GM23338 (cell line): ENCODE measurements at places on chromosomes 7 and 10.

DNA sequence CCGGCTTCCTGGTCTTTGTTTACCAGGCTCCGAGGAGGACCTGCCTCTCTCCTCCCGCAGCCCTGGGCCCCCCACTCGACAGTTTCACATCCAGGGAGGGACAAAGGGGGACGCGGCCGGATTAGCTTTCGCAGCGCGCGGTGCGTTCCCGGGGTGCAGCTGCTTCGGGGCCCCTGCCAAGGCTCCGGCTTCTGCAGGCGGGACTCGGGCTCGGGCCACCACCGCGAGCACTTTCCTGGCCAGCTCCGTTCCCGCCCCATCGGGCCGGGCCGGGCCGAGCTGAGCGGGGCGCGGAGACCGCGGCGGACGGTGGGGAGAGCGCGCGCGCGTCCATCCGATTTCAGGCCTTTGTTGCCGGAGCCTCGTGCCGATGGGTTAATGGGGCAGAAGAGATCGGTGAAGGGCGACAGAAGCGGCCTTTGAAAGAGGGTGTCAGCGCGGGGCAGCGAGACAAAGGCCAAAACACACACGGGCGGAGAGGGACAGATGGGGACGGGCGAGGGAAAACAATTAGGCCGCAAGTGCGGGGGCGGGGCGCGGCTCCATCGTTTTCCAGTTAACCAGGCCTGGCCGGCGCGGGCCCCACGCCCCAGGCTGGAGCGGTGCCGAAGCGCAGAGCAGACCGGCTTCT is 8.5 kb upstream of the UNCX start:
- DNase-seq, result peak; percentile 71

DNA sequence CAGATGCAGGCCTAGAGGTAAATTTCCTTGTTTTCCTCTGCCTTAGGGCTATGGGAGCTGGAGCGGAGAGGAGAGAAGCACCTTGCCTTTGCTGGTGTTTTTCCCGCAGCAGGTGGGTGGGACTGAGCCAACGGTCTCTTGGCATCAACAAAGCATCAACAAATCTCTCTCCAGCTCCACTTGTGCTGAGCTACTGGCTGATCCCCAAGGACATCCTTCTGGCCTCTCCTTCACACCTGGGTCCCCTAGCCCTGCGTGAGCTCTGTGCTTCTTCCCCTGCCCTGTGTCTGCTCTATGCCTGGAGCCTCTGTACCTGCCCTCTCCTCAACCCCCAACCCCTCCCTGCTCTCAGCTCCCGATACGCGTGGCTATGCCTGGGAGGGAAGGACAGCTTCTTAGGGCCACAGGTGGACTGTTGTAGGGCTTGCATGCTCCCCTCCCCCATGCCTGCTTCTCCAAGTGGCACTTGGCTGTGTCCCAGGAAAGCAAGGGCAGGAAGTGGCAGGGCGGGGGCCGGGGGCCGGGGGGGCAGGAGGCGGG is 3.2 kb upstream of the CLDN4 start:
- peak; percentile 86 for DNase-seq

DNA sequence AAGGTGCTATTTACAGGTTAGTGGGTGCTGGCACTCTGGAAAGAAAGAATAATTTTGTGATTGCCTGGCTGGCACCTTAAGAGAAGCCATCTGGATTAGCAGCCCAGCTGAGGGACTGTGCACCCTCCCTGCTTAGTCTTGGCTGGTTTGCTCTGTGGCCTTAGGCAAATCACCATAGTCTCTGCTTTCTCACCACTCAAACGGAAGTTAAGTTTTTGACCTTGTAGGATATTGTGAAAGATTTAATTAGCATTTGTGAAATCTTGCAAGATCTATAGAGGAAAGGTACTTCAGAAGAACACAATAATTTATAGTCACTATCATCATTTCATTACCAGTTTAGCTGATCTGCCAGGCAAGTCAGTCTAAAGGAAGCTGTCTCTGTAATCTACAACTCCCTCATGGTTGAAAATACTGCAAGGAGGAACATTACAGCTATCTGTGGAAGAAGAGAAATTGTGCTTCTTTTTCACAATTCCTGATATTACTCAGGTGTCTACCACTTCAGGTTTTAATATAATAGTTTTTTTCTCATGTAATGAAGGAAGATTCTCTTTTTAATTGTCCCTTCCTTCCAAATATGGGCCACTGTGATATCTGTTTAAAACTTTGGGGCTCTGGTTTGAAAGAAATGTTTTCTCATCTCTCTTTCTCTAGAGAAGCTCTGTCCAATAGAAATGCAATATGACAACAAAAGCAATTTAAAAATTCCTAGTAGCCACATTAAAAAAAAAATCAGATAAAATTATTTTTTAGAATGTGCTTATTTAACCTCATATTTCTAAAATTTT is 219.6 kb downstream of the PTEN start:
- no peak for DNase-seq

GRCh38 chr7:55438085-55438756 is 73.1 kb downstream of the LANCL2 start:
- DNase-seq, result no peak

- no peak for DNase-seq
Measured at GRCh38 chr10:34940436-34940835, 125.3 kb upstream of the PARD3 start.

DNA sequence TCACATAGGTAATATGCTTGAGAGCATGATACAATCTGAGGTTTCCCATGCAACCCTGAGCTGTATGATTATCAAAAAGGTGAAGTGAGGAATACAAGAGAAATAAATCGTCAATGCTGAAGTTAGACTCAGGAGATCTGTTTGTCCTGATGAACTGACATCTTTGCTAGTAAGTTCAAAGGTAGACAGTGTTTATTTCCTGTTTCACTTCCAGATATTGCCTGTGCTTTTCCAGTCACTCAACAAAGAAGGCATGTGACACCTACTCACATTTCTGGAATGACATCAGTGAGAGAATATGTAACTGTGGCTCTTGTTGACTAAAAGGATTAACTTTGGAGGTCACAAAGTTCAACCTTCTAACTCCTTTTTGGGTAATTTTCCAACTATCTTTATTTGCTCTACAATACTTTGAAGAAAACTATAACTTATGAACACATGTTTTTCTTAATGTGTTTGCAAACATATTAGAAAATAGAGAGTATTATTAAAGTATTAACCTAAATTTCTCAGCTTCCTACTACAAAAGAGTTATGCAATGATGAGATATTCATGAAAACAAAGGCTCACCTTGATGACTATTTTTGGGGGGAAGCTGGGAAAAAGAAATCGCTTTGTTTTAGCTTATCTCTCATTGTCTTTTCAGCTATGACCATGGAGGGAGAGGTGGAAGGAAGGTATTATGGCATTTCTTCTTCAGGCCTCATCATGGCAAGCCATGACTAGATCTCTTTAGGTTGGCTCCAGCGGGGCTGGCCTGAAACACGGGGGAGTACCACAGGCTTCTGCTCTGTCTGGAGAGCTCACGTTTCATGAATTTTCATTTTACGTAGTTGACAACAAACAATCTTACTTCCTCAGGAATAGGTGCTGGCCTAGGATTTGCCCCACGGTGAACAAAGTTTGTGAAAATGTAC is 214.7 kb upstream of the SLC26A5 start:
- DNase-seq, result no peak

DNA sequence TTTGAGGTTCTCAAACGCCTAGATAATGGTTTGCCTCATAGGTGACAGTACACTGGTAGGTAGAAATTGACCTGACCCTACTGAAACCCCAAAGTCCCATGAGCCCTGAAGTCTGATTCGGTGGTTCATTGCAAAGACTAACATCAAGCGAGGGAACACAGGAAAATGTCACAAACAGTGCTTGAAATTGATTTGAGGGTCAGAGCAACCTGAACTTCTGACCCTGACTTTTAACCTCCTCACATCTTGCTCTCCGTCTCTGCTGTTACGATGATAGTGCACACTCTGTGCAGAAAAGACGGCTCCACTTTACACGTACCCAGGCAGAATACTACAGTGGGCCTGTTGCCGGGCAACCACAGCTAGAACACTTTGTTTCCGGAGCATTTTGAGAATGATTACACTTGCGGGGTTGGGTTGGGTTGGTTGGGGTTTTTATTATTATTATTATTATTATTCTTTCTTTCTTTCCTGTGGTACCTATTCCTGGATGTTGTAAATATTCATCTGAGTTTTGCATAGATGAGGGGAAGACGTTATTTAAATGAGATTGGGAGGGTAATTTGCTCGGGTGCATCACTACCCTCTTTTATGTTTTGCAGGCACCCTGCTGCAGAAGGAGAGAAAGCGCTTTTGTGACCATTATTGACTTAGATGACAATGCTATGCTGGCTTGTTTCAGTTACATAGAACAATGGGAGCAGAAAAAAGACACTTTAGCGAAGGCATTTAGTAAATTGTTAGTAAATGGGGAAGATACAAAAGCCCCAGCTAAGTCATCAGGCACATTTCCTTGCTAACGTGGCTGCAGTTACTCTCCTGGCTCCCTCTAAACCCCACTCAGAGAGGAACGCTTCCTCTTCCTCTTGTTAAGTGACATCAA is 438.1 kb upstream of the NRP1 start:
- DNase-seq, result peak; percentile 80

- DNase-seq, result no peak
Measured at GRCh38 chr10:86664341-86665217, 3.7 kb upstream of the LDB3 start.

DNA sequence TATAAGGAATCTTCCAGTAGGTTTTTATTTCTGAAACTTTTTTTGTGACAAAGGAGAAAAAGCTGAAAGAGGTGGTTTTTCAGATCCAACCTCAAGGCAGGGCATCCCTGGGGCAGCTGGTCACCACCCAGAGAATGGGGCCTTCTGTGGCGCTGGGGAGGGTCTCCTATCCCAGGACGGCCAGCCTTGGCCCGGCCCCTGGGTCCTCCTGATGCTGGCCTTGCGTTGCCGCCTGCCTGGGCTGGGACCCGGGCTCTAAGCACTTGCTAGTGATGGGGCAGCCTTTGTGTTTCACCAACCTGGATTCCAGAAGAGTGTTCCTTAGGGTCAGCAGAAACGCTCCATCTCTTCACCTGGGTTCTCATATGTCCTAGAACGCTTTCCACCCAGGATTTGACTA is 16.3 kb downstream of the SHH start:
- DNase-seq, result no peak

- no peak for DNase-seq
Measured at GRCh38 chr7:106375499-106375898, 90.7 kb upstream of the NAMPT start.

GRCh38 chr7:13945670-13946069 is 43.8 kb downstream of the ETV1 start:
- DNase-seq, result no peak

GRCh38 chr10:77955136-77955535 is 28.6 kb upstream of the DLG5 start:
- DNase-seq, result no peak

- DNase-seq, result no peak
Measured at GRCh38 chr10:121338206-121338980, 259.9 kb downstream of the FGFR2 start.

DNA sequence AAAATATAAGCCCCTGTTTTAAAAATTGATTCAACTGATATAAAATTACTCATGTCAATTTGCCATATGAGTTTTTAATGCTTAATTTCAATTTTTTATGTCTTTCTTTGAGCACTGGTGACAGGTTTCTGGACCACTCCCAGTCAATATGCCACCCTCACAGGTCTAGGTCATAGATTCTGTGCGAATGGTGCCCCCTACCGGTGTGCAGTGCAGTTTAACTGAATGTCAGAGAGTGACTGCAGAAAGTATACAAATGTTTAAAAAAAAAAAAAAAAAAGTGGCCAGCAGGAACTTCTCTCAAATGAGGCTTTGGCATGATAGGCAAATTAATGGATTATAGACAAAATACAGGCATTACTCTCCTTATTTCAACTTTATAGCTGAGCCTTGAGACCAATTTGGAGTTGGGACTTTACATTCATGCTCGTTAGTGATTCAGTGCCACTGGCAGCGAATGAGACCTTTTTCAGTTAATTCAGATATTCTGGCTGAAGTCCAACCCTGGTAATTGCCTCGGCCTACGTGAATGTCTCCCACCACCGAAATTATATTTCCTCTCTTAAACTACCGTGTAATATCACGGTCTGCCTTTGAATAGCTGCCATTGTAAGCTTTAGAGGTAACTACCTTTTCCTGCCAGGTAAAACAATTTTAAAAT is 427.6 kb downstream of the PHTF2 start:
- DNase-seq, result peak; percentile 86

DNA sequence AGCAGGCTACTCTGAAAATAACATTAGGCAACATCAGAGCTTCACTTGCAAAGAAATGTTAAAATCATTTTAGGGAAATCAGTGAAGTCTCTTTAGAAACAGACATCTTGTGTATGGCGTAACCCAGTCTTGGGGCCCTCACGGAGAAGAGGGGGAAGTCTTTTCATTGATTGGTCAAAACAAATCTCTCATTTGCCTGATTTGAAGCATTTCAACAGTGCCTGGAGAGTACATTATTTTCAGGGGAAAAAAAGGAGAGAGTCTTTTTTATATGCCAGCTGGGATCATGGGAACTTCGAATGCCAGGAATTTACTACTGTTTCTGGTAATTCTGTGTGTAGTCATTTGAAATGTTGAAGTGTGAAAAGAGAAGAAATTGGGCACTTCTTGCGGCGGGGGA is 471.4 kb downstream of the PLXDC2 start:
- no peak for DNase-seq

- no peak for DNase-seq
Measured at GRCh38 chr10:102595293-102595692, 49.0 kb upstream of the TRIM8 start.

DNA sequence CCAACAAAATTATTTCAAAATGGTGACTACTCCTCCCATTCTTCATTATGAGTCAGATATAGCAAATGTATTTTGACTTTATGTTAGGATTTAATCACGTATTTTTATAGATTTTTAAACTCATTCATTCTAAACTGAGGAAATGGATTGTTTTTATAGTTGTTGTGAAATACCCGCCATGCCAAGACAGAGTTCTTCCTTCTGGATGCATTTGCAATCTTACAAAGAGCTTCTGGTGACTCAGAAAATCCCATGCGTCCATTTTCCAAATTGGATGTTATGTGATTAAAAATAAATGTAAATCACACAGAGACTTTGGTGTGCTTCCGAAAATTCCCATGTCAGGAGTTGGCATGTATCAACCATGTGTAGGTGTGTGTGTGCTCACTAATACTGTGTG is 179.3 kb downstream of the TRIL start:
- no peak for DNase-seq

DNA sequence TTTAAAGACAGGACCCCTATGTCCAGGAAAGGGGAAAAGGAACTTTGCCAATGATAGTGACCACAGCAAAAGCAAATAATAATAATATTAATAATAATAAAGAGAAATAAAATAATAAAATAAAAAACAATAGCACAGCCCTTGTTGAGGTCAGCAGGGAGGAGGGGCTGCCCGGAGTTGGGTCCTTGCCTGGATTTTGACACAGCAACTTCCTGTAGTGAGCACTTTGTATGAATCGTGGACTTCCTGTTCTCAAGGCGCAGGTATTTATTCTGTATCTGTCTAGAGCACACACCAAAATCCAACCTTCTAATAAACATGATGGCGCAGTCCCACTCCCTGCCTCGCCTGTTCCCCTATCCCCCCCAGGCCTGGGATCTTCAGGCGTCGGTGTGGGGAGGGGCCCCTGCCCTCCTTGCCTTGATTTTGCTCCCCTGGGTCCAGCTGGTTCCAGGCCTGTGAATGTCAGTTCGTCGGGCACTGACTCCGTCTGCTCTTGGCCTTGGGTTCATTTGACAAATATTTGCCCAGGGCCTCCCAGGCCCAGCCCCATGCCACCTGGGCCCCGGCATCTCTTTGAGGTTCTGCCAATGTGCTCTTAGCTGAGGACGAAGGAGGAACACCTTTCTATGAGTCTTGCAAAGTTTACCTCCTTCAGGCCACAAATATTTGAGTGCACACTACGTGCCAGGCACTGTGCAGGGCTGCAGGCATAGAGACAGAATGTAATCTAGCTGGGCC is 13.9 kb downstream of the TRIM8 start:
- DNase-seq, result no peak
